ENCODE measurements at places on chromosomes 5 and 9.

- DNase-seq, result no peak
Observed at GRCh38 chr5:96901384-96901783, 25.1 kb downstream of the ERAP2 start.

- no peak for DNase-seq
Observed at GRCh38 chr5:161846746-161847145, 1.2 kb upstream of the GABRA1 start.

GRCh38 chr9:112248722-112249121 is 73.6 kb upstream of the SUSD1 start:
- DNase-seq, result no peak

DNA sequence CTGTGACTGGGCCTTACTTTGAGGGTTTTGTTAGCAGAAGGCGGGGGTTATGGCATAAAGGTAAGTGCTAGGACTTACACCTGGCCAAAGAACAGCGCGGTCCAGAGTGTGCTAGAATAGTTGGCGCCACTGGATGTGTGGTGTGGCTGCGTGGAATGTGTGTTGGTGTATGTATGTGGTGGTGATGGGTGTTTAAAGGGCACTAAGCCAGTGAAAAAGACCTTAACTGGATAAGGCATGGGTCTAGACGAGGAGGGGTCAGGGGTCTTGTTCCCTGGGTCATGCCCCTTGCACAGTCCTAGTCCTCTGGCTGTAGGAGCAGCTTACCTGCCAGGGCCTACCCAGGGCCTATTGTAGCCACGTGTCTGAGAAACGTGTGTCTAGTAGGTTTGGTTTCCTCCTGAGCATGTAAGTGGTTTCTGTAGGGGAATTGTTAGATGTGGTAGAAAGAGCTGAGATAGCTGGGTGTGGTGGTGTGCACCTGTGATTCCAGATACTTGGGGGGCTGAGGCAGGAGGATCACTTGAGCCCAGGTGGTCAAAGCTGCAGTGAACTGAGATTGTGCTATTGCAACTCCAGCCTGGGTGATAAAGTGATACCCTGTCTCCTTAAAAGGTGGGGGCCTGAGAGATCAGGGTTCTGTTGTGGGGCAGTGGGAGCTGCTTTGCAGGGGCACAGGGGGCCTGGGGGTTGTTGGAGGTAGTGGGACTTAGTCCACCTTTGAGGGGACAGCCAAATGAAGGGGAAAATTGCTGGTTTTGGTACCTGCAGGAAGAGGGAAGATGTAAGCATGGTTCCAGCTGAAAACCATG is 55.2 kb downstream of the HSPA4 start:
- peak; percentile 37 for DNase-seq

DNA sequence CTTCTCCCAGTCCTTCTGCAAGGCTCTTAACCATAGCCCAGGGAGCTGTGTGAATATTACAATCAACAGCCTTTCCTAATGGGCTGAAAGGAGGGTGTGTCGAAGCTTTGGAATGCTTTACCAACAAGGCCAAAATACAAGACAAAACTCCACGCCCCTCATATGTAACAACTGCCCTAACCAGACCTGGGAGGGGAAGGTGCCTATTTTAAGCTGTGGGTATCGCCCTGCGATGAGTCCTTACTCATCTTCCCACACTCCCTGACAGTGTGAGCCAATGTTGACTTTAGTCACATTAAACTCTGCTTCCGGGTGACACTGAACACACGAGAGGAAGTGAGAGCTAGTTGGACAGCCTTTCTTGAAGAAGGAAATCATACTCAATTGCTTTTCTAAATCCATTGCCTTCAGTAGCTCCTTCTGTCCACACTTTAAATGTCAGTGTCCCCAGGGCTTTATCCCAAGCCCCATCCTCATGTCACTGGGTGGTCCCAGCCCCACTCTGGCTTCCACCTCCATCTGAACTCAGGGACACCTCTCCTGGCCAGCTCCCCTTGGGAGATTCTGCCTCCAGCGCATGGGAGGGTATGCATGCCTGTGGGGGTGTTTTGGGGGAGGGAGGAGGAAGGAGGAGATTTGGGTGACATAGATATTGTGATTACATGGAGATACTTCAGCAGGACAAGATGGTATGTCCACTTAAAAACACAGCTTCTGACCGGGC is 6.5 kb upstream of the TBC1D9B start:
- DNase-seq, result no peak

DNA sequence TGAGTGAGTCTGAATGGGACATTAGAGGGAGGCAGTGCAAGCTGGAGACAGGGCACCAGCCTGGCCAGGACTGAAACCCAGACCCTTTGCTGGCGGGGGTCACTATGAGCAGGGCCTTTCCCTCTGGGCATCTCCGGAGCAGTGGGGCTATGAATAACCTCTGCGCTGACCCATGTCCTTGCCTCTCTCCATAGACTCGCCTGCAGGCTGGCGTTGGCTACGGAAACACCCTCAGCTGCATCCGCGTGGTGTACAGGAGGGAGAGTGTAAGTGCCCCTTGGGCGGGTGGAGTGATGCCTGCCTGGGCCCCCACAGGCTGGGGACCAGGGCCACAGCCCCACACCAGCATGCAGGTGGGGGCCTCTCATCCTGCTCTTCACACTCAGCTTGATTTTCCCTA is 15.8 kb downstream of the SLC25A48 start:
- no peak for DNase-seq

DNA sequence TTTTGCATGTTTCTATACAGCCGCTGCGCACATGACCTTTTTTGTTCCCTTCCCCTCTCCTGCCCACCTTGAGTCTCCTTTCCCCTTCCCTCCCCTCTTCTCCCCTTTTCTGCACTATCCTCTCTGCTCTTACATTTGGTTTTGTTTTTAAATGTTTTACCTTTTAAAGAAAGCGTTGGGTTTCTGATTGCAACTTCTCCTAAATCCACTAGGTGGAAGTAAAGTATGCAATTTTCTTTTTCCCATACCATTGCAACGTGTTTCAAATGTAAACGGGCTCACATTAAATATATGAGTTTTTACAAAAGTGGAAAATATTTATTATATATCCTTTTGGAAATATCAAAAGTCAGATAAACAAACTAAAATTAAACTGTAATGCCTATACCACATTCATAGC is 500.9 kb downstream of the DIRAS2 start:
- DNase-seq, result peak; percentile 5
